ENCODE measurements at places on chromosomes 12 and 14.

- no peak for DNase-seq
These were observed 399.8 kb upstream of the USP15 start for GRCh38 chr12:61860451-61860850.

- DNase-seq, result no peak
These were observed 137.6 kb upstream of the MAX start for GRCh38 chr14:65239938-65240296.

- DNase-seq, result peak; percentile 72
These were observed 118.4 kb upstream of the EVL start for GRCh38 chr14:99946652-99947489.

DNA sequence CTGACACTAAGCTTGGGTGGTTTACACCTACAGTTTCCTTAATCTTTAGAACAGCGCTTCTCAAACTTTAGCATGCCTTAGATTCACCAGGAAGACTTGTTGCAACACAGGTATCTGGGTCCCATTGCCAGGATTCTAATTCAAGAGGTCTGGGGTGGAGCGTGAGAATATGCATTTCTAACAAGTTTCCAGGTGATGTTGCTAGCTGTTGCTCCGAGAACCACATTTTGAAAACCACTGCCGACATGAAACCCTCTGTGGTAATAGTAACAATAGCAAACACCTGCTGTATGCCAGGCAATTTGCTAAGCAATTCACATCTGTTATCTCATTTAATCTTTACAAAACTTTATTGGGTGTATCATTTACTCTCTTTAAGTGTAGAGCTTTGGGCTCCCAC, 58.6 kb downstream of the TRHDE start:
- no peak for DNase-seq
